ENCODE measurements at places on chromosomes 12 and 14.

GRCh38 chr14:87960013-87960787, 32.8 kb downstream of the GALC start:
- DNase-seq = no peak

DNA sequence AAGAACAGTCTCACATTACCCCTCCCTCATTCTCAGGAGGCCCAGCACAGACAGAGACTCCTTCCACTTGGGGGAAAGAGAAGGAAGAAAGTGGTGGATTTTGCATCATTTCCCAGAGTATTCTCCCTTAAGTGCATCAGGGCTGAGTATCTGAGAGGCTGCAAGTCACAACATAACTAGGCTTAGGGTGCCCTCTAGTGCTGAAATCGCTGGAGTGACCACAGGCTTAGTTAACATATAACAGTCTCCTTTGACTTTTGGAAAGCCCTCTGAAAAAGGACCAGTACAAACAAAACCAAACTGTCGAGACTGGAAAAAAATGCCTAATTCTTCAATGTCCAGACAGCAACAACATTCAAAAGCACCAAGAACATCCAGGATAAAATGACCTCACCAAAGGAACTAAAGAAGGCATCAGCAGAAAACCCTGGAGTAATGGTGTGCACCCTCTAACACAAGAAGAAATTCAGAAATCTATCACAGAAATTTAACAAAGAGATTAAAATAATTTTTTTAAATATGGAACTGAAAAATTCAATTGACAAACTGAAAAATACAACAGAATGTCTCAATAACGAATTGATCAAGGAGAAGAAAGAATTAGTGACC, 412.3 kb downstream of the RPS29 start:
- peak; percentile 88 for DNase-seq

DNA sequence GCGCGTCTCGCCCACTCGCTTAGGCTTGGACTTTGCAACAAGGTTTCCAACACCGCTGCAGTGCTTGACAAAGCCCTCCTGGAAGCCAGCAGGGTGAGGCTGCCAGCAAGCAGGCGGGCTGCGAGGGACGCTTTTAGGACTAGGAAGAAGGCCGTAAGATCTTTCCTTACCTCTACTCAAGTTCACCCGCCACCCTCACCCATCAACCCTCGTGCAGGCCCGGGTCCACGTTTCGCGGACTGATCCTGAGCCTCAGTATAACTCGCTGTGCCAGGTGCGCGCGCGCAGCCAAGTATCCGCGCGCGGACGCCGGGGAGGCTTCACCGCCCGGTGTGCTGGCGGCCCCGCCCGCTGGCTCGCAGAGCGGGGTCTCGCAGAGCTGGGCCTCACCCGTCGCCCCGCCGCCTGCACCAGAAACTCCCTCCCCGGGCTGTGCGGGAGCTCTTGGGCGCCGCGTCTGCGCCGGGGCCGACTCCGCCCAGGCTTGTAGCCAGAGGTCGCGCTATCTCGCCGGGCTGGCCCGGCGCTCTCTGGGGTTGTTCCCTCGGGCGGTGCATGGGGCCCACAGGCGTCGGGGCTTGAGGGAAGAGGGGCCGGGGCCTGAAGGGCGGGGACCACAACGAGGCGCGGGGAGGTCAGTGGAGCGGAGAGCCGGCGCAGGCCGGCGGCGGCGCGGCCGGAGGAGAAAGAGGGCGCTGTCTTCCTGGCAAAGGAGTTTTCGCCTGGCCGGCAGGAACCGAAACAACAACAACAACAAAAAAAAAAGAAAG, 7.6 kb upstream of the SIX1 start:
- DNase-seq = peak; percentile 66

GRCh38 chr14:99788713-99789112, 4.5 kb upstream of the EML1 start:
- DNase-seq = no peak

DNA sequence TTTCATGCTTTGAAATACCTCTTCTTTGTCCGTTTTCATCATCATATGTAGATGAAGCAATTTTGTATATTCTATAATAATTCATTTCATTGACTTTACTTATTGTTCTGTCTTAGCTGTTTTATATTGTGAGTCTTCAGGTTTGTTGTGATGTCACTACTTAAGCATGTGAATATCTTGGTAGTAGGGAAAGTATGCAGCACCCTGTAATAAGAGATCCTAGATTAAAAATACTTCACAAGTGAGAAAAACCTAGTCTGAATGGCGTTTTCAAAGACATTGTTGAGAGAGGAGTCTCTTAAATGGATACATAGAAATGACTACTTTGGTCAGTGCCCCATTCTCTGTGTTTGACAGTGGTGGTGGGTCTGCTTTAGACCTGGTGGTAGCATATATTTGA, 61.4 kb downstream of the SLC16A7 start:
- DNase-seq = no peak

DNA sequence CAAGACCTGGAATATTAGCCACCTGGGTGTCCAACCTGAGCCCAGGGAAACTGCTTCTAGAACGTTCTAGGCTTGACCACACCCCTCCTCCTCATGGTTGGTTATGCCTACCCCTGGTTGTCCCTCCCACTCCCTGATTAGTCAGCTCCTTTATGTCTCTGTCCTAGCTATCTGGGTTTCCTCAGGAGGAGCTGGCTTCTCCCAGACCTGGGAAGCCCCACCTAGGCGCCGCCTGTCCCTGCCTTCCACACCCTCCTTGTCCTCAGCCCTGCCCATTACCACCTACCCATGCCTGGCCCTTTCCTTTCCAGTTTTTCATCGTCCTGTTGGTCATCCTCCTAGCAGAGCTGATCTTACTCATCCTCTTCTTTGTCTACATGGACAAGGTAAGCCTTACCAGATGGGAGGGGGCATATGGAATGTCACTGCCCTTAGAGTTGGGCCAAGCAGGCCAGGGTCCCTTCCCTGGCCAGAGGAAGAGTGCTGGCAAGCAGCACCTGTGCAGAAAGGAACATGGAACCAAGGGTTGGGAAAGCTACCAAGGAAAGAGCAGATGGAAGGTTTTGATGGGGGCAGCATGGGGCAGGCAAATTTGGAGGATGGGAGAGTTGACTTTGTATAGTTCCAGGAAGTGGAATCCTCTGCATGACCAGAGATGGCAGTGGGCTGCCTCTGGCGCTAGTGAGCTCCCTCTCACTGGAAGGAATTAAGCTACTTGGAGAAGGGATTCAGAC, 201.7 kb downstream of the TSPAN9 start:
- DNase-seq = no peak

GRCh38 chr14:73685328-73685727, 28.9 kb downstream of the PNMA1 start:
- DNase-seq = no peak

- DNase-seq = no peak
These were observed 11.7 kb downstream of the COCH start for GRCh38 chr14:30885840-30886740.

GRCh38 chr14:75769047-75769685, 108.1 kb downstream of the TTLL5 start:
- DNase-seq = no peak

- no peak for DNase-seq
These were observed 40.6 kb upstream of the MED13L start for GRCh38 chr12:116317986-116318575.

GRCh38 chr12:114221136-114221833, 184.7 kb downstream of the TBX5 start:
- no peak for DNase-seq

GRCh38 chr12:4213471-4213870, 60.1 kb upstream of the CCND2 start:
- no peak for DNase-seq

DNA sequence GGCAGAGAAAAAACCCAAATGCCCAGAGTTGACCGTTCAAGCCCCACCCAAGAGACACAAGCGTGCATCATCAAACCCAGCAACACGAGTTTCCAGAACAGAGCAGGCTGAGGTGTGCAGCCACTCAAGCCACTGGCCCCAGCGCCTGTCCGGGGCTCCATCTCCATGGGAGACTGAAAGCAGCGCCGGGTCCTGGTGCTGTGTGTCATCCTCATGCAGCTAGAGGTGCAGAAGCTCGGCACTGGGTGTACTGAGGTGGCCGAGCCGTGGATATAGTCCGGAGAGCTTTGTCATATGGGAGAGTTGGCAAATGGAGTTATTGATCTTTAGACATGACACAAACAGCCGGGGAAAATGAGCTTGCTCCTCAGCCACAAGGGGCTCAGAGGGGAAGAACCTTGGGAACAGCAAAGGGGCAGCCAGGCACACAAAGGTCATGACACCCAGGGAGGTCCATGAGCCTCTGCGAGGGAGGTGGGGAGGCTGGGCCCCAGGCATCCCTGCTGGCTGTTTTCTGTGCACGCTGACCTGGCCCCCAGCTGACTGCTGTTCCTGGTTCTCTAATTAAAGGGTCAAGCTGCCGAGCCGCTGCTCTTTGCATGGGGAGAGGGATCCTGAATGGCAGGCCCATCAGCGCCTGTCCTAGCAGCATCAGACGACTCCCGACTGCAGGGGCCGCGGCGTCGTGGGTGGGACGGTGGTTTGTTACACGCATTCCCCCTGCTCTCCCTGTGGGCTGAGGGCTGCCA, 145.4 kb upstream of the SFSWAP start:
- no peak for DNase-seq

DNA sequence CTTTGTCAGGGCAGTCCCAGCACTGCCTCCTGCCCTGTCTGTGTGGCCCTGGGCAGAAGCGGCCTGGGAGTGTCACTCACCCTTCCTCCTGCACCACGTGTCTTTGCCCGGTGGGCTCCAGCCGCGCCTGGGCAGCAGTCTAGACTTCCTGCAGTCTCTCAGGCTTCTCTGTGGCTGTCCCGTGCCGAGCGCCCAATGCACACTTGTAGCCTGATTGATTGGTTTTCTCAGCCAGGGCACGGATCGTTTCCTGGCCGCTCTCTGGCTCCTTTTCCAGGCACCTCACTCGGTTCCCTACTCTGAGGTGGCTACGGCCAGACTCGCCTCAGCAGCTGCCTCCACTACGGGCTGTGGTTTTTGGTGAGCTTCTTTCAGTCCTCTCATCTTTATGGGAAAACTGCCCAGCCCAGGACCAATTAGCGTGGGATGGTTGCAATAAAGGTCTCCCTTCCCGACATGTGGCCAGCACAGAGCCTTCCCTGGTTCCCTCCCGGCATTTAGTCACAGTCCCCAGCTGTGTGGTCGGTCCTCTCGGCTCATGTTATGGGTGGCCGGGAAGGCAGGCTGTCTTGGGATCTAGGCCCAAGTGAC, 133.1 kb downstream of the CACNA1C start:
- DNase-seq = no peak

GRCh38 chr12:1723721-1724120, 32.9 kb downstream of the ADIPOR2 start:
- no peak for DNase-seq

DNA sequence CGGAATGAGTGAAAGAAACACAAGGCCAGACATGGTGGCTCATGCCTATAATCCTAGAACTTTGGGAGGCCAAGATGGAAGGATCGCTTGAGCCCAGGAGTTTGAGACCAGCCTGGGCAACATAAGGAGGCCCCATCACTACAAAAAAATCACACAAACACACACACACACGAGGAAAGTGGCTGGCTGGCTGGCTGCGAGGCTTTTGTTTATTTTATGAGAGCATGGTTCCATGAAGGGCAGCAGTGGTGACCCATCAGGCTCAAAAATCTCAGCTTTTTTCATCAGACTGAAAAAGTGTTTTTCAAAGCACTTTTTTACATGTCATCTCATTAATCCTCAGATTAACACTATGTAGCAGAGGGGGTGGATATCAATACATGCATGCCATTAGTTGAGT, 27.7 kb downstream of the VDR start:
- DNase-seq = no peak

DNA sequence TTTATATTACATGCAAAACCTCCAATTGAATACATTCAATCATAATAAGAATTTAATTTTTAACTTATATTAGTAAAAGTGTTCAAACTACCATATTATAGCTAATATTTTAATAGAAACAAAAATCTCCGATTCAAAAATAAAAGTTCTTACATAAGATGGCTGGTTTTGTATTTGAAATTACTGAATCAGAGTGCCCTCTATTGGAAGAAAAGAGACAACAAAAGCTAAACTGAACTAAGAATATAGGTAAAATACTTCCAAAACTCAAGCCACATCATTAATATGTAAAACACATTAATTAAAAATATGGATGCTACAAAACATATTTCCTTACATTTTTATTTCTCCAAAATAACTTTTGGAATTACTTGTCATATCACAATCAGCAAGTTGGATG, 120.3 kb downstream of the GARIN6 start:
- DNase-seq = no peak

DNA sequence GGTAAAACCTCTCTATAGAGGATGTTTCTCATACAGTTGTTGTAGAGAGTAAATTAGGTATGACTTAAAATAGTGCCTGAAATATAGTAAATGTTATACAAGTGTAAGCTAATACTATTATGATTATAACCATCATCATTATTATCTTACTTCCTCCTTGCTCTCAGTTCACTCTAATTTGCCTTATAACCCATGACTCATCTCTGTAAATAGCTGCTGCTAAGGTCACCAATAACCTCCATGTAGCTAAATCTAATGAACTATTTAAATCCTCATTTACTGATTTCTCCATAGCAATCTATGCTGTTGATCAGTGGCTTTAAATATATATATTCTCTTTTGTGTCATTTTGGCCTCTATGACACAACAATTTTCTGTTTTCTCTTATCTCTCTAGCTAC, 109.6 kb downstream of the RMST start:
- no peak for DNase-seq

- DNase-seq = no peak
These were observed 45.5 kb downstream of the SPATA7 start for GRCh38 chr14:88430976-88431375.

- DNase-seq = no peak
These were observed 1.8 kb upstream of the OR4K2 start for GRCh38 chr14:19873178-19873577.

GRCh38 chr12:51910168-51910567, 2.9 kb downstream of the ACVRL1 start:
- no peak for DNase-seq

- DNase-seq = no peak
These were observed 51.9 kb downstream of the ZFYVE26 start for GRCh38 chr14:67764496-67764895.

DNA sequence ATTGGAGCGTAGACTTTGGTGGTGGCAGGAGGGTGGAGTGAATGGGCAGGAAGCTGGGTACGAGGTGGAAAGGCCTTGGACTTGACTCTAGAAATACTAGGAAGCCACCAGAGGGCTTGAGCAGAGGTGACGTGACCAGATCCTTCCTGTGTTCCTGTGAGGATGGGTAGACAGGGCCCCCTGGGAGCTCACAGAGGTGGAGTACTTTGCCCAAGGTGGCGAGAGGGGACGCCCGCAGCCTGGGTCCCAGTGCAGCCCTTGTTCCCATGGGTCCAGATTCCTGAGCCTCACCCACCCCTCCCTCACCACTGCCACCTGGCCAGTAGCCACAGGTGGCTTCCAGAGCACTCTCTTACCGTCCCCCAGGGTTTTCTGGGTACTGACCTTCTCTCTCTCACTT, 89.8 kb downstream of the KIF26A start:
- DNase-seq = no peak

DNA sequence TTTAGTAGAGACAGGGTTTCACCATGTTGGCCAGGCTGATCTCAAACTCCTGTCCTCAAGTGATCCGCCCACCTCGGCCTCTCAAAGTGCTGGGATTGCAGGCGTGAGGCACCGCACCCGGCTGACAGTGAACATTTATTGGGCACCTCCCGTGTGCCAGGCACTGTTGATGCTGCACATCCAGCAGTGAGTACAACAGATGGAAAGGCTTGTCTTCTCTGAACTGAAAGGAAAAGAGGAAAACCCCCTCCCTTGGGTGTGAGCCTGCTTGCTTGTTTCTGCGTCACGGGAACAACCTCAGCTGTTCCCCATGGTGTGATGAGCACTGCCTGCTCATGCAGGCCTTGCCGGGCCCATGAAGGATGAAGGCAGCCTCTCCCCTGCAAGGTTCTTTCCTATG, 39.5 kb downstream of the DGLUCY start:
- no peak for DNase-seq

- peak; percentile 22 for DNase-seq
These were observed 321.1 kb downstream of the NOVA1 start for GRCh38 chr14:26276757-26277156.
